ENCODE measurements at places on chromosomes 1 and 21.

GRCh38 chr1:9778905-9779304 is 44.9 kb downstream of the CLSTN1 start:
- DNase-seq = no peak

GRCh38 chr1:79196211-79196610 is 189.7 kb upstream of the ADGRL4 start:
- DNase-seq = no peak

DNA sequence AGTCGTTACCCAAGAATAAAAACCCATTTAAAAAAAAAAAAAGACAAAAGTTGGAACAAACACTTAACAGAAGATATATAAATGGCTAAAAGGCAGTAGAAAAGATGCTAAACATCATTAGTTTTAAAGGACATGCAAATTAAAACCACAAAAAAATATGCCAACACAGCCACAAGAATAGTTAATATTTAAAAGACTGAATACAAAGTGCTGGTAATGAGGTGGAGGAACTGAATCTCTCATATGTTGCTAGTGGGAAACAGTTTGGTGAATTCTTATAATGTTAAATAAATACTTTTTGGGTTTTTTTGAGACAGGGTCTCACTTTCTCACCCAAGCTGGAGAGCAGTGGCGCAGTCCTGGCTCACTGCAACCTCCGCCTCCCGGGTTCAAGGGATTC is 10.0 kb downstream of the LRRC40 start:
- no peak for DNase-seq

DNA sequence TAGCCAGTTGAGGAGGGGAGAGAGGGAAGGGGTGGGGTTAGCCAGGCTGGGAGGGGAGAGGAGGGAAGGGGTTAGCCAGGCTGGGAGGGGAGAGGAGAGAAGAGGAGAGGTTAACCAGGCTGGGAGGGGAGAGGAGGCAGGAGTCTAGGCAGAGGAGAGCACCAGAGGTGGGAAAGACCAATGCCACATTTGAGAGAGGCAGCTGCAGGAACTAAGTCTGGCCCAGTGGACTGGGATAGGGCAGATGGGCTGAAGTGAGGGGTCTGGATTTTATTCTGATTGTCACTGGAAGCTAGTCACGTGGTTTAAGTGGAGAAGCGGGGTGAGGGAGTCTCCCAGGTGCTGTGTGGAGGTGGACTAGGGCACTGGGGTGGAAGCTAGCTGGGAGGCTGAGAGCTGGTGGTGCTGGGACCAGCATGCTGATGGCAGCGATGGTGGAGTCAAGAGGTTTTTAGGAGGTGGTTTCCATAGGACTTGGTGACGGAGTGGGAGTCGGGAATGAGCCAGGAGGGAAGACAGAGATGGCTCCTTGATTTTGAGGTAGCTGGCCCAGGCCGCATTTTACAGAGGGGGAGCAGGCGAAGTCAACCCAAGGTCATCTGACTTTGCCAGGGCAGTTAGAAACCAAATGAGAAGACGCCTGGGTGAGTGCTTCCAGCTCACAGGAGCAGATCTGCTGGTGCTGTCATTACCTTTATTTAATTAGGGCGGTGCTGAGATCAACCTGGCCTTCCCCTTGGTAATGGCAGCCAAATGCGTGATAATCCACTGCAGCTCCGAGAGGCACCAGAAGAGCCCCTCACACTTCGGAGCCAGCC is 42.8 kb downstream of the DISP3 start:
- DNase-seq = no peak

DNA sequence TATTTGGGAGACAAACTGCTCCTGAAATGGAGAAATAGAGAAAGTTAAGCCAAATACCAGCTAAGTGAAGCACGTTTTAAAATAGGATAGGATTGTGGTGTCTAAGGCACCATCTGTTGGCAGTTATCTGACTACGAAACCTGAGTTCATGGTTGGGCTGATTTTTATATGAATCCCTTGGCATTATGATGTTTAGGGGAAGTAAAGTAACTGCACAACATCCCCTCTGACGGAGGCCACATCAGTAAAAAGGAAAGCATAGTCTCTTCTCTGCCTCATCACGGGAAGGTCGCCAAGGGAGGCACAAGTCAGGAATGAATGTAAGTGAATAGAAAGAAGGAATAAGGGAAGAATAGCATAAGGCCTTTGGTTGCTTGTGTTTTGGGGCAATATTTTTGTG is 128.0 kb downstream of the PRRX1 start:
- DNase-seq = no peak

- DNase-seq = peak; percentile 83
These were observed 177.7 kb downstream of the ADSS2 start for GRCh38 chr1:244273845-244274619.

GRCh38 chr1:206895837-206896242 is 1.4 kb upstream of the IL24 start:
- no peak for DNase-seq

Data from adrenal gland (tissue), 19 donors.